ENCODE measurements at places on chromosomes 3 and 15.

DNA sequence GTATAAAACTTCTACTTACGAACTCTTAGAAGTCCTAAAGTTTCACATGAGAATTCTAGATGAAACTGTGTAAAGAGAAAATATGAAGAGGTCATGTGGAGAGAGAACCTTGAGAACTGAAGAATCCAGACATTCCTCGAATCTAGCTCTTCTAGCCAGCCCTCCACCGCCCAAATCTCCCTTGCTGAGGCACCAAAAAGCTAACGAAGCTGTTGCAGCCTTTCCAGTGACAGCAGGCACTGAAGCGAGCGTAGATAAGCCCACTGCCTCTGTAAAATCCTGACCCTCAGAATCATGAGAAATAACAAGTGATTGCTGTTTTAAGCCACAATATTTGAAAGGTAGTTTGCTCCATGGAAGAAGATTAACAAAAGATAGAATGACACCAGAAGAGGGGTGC, 134.0 kb downstream of the GOLGA6L6 start:
- DNase-seq = no peak

DNA sequence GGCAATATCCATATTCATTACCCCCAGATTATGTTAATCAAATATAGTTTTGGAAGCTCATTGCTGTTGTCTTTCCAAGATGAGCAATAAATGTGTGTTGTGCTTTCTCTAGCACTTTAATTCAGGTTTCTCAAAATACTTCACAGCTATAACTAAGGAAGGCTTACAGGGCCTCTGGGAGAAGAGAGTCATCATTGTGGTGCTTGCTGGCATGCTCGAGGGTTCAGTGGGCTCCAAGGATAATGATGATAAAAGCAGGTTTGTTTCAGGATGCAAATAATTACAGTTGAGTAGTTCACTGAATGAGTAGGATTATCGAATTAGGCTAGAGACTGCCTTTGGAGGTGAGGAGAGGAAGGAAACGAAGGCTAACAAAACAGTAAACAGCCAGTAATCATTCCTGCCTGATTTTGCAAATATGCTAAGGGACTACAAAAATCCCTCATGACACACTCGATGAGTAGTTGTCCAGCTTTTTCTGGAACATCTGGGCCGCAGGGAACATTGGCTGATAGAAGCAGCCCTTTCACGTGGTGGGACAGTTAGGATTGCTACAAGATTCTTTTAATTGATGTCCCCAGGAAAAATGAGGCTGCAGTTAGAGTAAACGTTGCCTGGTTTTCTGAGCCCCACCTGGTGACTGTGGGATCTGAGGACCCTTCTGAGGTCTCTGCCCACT, 54.1 kb downstream of the SLC7A14 start:
- DNase-seq = no peak

GRCh38 chr3:51954105-51954504, 1.1 kb upstream of the GPR62 start:
- no peak for DNase-seq

- DNase-seq = no peak
Observed at GRCh38 chr3:75049533-75049932, 435.1 kb upstream of the CNTN3 start.

Measured in NT2/D1 (cell line).